ENCODE measurements at places on chromosomes 2 and 18.

DNA sequence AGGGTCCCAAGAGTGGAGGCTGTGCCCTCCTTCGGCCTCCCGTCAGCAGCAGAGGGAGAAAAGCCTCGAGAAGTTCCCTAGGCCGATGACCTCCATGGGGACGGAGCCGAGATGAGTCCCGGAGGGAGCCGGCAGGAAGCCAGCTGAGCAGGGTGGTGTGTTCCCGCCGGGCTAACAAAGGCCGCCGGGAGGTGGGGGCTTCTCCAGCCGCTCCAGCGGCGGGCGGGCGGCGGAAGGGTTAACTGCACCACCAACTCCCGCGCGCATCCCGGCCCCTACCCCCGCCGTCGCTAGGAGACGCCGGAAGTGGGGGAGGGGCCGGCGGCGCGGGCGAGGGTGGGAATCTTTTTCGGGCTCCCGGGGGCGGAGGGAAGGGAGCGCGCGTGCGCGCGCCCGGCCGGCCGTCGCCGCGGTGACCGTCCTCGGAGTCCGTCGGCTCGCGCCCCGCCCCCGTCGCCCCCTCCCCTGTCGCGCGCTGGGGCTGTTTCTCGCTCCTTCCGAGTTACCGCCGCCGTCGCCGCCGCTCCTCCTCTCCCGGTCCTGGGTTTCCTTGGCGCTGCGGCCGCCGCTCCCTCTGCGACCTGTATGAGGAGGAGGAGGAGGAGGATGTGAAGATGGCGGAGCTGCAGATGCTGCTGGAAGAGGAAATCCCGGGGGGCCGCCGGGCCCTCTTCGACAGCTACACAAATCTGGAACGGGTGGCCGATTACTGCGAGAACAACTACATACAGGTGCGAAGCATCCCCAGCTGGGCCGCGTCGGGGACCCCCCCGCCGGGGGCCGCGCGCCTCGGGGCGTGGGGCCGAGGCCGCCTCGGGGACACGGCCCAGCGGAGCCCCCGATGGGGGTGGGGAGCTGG, at the start of gene ABI2:
Gene ABI2 (plus strand): TSS at position 494 of the 859 bp plus-strand sequence. CDS start 121 bp downstream, at position 615.
- peak; percentile 93 for DNase-seq

DNA sequence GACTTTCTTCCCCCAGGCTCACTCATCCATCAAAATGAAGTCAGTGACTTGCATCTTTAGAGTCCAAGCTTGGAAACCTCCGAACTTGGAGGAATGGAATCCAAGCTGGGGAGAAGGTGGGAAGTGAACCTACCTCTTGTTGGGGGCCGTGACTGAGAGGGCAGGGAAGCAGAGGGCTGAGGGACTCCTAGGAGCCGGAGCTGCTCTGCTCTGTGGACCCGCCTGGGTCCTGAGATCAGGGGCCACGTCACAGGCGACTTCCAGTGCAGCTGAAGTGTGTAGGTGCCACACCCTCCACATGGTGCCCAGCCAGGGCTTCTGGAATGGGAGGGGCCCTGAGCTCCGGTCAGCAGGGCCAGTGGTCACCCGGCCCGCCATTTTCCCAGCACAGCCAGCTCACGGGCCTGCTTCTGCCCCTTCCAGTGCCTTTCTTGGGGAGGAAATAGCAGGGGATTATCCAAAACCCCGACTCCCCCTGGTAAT, 63.4 kb upstream of the OTOS start:
- no peak for DNase-seq

- DNase-seq = peak; percentile 74
Observed at GRCh38 chr2:208072250-208072892, 47.0 kb upstream of the PLEKHM3 start.

DNA sequence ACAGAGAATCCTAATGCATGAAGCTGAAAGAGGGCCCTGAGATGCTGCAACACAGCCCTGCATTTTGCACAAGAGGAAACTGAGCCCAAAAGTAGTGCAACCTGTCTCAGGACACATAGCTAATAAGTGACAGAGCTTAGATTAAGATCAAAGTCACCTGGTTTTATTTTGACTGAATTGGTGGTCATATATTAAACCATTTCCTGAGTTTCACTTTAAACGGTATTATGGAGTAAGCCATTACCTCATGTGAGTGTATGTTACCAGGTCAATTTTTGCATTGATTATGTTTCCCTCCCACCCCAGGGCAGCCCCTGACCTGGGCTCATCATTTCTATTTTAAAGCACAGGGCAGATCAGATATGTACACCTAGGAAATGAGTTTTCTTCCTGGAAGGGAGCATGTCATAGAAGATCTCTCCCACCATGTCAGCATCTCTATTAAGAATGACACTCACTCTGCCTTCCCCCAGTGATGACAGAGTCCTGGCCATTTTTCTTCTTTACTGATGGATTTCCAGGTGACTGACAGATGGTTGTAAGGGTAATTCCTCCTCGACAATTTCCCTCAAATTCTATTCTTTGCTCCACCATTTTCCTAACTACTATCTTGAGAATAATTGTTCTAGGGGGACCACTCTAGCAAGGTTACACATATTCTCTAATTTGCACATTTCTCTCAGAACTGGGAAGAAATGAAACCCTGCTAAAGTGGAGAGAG, 441.3 kb upstream of the SLC14A2 start:
- no peak for DNase-seq

GRCh38 chr2:104836265-104836664, 17.6 kb upstream of the POU3F3 start:
- no peak for DNase-seq

DNA sequence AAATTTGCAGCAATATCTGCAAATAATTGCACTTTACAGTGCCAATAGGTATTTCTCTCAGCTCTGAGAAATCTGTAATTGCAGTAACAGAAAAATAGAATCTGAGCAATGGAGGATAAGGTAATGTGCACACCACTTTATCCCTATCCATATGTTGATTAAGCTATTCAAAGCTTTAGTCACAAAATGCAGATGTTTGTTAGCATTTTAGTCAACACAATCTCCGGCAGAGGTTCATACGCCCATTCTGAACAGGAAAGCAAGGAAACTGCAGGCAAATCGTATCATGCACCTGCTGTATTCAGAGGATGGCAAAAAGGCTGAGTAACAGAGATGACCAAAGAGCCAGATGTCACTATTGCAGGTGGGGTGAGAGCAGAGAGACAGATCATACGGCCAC, 566.2 kb upstream of the CDH2 start:
- no peak for DNase-seq

DNA sequence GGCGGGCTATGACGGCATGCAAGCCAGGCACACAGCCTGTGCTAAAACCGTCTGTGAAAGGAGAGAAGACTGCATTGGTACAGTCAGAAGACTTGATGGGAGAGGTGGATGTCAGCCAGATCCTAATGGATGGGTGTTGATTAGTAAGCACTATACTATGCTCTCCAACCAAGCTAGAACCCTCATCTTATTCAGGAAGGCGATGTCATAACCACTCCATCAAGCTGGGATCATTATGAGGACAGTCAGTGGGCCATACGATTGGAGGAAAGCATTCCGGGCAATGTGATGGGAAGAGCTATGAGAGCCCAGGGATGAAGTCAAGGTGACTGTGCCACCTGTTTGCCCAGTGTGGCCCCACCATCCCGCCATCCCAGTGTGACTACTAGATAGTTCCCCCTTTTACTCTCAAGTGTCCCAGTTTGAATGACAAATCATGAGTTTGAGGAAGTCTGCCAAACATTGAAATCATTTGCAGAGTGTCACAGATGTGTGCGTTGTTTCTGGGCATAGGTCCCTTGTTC, 66.4 kb downstream of the MRPS9 start:
- no peak for DNase-seq

GRCh38 chr18:46567196-46567595, 89.8 kb downstream of the LOXHD1 start:
- no peak for DNase-seq

GRCh38 chr2:168118733-168119514, 128.5 kb downstream of the STK39 start:
- DNase-seq = peak; percentile 35

DNA sequence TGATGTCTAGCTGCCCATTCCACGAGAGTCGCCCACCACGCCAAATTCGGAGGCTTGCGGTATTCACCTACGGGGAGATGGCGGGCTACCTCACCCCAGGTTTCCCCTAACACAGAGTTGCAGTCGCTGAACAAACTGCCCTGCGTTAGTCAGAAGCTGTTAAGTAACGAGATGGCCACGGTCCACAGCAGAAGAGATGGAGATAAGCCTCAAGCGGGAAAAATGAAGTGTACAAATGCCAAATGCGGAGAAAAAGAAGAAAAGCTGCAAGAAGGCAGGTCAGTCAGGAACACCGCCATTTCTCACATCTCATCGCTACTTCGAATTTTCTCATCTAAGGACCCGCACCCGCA, 425 bp downstream of the ASB3 start:
- peak; percentile 18 for DNase-seq

DNA sequence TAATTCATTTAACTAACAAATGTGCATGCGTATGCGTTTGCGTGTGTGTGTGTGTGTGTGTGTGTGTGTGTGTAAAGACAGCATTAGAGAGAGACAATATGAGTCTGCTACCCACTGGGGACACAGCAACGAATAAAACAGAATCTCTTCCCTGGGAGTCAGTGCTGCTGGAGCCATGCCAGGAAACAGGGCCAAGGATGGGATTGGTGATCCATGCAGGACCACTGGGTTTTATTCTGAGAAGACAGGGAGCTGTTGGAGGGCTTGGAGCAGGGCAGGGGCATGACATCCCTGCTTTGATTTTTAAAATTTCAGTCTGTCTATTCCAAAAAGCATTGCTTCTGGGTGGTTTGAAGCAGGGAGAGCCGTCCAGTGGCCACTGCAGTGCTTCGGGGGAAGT, 62.9 kb downstream of the PDCL3 start:
- DNase-seq = no peak

- no peak for DNase-seq
Observed at GRCh38 chr18:60245096-60245495, 127.5 kb downstream of the MC4R start.

- no peak for DNase-seq
Observed at GRCh38 chr2:183606718-183607085, 482.5 kb downstream of the NUP35 start.

DNA sequence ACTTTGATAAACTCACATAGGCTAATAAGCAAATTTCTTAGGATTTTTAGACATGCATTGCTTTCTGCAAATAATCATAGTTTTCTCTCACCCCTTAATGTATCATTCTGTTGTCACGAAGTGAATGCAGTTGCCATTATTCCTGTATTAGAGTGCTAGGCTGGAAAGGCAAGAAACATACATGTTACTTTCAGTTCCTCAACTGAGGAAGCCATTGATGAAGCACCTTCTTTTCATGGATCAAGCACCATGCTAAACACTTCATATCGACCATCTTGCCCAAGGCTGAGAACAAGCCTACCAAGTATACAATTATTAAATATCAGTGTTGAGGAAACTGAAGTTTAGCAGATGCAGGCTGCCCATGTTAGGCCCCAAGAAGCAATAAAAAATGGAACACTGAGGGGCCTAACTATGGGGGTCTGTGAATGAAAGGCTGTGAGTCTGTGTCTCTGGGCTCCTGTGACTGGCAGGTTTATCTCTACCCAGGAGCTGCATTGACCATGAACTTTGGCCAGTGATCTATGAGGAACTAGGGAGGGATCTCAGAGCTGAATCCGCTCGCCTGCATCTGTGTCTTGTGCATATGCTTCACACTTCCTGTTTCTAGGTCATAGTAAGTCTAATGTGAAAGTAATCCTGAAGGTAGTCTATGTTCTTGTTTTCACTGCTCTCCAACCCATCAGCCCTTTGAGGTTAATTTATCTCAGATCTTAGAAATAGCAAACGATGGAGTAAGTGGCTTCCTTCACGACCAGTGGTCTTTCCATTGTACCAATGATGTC, 16.0 kb upstream of the TSPYL6 start:
- DNase-seq = no peak

GRCh38 chr2:1625281-1626001, 118.9 kb downstream of the PXDN start:
- DNase-seq = no peak

DNA sequence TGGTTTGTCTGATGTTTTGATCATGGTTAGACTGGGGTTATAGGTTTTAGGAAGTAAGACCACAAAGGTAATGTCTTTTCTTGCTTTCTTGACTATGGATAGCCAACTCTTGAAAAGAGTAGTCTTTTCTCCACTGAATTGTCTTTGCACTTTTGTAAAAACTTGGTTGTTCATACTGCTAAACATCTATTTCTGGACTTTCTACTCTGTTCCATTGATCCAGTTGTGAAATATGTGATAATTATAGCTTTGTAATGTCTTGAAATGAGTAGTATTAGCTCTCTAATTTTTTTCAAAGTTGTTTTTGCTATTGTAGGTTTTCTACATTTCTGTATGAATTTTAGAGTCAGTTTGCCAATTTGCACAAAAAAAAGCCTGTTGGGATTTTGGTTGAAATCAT, 13.1 kb upstream of the UGT1A9 start:
- DNase-seq = no peak

DNA sequence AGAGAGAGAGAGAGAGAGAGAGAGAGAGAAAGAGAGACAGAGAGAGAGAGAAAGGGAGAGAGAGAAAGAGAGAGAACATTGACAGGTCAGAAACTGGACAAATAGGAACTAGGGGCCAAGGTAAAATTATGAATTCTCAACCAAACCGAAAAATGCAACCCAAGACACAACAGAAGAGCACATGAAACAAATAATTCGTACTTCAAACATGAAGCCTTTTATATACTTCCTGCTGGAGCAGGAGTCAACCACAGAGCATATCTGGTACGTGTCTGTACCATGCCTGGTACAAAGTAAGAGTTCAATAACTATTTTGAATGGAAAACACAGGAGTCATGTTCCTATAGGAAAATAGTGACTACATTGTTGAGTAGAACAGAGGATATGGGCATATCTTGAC, 6.5 kb upstream of the VPS54 start:
- DNase-seq = no peak

DNA sequence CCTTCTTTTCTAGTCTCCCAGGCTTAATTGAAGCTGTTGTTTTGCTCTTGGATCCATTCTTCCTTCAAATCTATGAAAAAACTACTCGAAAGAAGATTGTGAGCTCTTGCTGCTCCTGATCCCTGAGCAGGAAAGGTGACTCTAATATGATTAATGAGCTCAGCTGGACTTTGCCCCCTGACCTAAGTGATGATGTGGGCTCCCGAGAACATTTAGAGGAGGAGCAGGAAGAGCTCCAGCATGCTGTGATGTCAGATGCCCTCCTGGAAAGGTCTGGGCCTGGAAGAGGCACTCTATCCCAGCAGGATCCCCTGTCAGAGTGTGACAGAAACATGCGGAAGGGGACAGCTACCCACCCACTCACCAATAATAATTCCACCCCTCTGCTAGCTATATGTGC, 117.9 kb upstream of the PELI1 start:
- no peak for DNase-seq

- DNase-seq = no peak
Observed at GRCh38 chr2:160253440-160254188, 53.5 kb upstream of the ITGB6 start.

- no peak for DNase-seq
Observed at GRCh38 chr2:212357606-212358005, 181.0 kb downstream of the ERBB4 start.

GRCh38 chr2:23673830-23674679, 252.9 kb downstream of the ATAD2B start:
- DNase-seq = peak; percentile 13

GRCh38 chr2:225117051-225117716, 74.9 kb upstream of the DOCK10 start:
- no peak for DNase-seq

DNA sequence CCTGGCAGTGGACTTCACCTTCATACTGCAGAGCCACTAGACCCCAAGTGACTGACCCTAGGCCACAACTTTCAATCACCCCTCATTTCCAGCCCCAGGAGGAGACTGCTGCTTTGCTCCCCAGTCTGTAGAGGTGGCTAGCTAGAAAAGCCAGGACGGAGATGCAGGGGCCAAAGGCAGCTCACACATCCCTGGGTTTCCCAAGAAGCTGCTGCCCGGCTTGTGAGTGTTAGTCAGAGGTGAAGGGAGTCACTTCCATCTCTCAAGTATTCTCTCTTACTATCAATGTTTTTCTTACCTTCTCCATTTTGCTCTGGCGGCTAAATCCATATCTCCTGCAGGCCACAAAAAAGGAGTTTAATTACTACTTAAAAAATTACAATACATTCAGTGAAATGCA, 36.2 kb downstream of the CCDC93 start:
- DNase-seq = no peak

Data from HEK293T (cell line).